ENCODE measurements at places on chromosomes 5 and 9.

- no peak for DNase-seq
Observed at GRCh38 chr9:68508547-68508946, 32.1 kb downstream of the TMEM252 start.

DNA sequence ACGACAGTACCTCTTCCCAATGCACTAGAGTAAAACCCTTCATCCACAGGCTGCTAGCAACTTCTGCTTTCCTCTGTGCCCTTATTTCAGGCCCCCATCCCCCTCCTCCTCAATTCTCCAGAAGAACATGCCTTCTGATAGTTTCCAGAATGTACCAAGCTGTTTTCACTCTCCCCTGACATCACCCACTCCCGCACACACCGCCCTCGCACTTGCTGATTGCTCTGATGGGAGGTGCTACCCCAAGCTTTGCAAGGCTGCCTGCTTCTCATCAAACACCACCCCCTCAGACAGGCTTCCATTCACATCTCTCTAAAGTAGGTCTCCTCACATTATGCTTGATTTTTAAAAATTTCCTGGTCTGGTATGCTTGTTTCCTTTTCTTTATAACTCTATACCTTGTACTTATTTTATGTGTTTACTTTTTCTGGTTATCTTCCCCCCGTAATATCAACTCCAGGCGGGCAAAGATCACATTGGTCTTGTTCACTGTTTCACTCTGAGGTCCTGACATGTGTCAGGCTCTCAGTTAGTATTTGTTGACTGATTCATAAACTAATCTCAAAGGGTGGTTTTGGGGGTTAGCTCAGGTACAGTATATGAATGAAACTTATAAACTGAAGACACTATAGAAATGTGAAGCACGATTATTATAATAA is 91.0 kb upstream of the C9orf72 start:
- DNase-seq = no peak

DNA sequence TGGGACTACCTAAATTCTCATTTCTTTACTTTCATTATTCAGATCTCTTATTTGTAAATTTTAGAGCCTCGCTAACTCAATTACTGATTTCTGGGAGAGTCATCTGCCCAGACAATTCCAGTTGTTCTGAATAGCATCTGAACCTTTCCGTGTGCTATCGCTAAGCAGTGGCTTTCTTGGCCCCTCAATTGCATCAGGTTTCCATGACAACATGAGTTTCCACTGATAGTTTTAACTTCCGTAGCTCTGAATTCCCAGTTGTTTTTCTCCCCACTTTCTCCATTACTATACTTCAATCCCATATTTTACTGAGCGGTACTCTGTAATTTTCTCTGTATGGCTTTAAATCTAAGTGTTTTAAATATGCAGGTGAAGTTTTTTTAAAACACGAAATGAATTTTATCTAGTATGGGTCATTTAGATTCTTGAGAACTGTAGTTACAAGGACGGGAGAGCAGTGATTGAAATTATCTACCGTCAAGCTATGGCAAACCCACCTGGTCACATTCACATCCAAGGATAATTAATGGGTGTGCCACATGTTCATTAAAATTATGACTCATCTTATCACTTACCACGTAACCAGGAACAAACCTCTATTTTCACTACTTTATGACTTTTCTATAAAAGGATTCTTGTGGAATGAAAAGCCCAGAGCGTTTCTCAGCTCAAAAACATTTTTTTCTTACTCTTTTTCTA is 223.5 kb upstream of the PCSK5 start:
- DNase-seq = no peak

DNA sequence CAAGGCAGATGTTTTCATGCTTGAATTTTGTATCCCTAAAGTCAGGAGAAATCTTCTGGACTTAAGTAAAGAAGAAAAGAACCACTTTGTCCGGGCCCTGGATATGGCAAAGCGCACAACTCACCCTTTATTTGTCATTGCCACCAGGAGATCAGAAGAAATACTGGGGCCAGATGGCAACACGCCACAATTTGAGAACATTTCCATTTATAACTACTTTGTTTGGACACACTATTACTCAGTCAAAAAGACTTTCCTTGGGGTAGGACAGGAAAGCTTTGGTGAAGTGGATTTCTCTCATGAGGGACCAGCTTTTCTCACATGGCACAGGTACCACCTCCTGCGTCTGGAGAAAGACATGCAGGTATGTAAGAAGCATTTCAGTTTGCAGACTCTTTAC is 2.3 kb downstream of the TYRP1 start:
- no peak for DNase-seq

- DNase-seq = no peak
Observed at GRCh38 chr5:95393279-95393678, 2.1 kb downstream of the FAM81B start.

DNA sequence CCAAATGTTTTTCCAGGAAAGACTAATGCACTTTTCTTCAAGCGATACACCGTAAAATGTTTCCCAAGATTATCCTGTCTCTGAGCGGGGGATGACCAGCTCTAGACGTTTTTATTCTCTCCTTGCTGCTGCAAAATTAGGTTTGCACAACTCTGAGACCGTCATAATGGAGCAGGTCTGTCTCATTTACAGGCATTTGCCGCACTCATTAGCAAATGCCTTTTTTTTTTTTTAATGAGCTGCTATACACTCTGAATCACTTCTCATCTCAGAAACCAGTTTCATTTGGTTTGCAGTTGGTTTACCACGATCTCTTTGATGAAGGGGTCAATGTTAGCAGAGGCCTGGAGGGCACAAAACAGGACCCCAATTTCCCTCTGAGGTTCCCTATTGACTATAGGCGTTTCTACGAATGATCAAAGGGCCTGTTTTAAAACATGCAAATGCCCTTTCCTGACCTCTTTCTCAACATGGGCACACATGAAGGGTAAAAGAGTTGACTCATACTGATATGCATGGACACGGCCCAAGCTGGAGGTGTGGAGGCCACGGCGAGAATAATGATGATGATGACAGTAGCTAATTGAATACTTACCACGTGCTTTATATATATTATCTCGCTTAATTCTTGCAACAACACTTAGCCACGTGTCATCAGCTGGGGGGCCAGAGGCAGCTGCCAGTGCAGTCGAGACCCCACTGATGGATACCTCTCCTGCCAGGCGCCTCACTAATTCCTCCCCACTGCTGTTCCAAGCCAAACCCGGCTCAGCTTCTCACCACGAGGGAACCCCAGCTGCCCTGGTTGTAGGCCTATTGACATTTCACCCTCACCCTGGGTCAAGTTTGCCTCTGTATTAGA is 89.9 kb upstream of the PTCH1 start:
- DNase-seq = no peak

GRCh38 chr5:179799644-179799973 is 5.8 kb downstream of the LTC4S start:
- no peak for DNase-seq

- DNase-seq = no peak
Observed at GRCh38 chr9:78830301-78830700, 533.4 kb downstream of the PSAT1 start.

DNA sequence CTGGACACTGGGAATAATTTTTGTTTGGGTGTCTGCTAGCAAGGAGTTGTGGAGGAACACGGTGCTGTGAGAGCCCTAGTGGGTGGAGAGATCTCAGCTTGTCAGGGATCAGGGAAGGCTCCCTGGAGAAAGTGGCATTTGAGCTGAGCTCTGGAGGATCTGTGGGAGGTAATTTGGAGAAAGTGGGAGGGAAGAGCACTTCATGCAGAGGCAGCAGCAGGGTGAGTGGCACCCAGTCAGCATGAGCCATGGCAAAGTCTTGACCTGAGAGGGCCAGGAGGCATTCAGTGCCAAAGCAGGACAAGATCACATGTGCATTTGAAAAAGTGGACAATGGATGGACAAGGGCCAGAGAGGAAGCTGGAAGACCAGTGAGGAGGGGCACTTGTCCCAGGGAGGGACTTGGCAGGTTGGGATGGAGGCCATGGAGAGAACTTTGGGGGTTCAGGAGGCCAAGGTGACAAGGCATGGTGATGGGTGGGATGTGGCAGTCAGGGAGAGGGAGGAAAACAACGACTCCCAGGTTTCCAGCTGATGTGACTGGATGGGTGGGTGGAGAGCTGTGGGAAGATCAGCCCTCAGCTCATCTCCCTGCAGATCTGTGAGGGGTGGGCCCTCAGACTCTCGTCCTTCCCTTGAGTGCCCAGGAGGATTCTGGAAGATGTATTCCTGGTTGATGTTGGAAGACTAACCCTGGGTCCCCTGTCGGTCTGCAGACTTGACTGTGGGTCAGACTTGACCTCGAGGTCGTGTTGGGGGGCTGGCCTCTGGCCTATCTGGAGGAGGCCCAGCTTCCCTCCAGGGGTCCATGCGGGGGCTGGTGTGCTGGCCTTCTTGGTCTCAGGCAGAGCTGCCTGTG is 68.9 kb upstream of the PITX1 start:
- no peak for DNase-seq

GRCh38 chr9:746661-747434 is 94.6 kb upstream of the DMRT1 start:
- no peak for DNase-seq

DNA sequence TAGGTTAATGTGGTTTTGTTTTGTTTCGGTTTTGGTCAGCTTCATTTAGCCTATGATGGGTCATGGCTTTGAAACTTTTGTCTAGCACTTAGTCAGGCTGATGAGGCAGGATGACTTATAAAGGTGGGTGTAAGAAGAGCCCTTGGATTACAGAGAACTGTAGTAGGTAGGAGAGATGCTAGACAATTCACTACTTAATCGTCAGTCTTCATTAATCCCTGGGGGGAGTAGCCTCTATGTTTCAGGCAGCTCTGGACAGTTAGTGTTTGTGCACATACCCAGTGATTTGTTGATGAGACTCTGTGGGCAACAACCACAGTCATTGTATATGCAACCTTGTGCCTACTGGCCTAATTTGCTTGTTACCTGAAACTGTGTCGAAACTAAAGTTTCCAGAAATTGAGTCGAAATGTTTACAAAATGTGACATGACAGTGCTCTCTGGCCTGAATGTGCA is 113.3 kb downstream of the MTREX start:
- DNase-seq = no peak

DNA sequence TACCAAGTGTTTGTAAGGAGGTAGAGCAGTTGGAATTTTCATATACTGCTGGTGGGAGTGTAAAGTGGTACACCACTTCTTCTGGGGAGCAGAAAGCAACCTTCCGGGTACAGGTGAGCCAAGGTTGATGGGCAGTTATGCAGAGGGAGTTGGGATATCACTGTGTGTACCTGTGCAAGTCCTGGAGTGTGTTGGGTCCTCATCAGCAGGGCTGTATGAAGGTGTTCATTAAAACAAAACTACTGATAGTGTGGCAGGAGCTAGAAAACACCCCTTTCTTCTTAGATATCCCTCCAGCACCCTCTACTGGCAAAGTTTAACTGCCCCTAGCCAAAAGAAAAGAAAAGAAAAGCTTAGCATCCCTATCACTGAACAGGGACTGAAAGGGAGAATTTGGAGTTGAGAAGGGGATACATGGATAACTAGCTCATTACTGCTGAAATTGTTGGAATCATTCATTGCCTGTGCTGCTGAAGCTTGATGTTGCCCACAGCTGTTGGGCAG is 10.7 kb downstream of the MARCHF6 start:
- DNase-seq = no peak

GRCh38 chr9:37290366-37290939 is 132.0 kb upstream of the GRHPR start:
- DNase-seq = no peak

DNA sequence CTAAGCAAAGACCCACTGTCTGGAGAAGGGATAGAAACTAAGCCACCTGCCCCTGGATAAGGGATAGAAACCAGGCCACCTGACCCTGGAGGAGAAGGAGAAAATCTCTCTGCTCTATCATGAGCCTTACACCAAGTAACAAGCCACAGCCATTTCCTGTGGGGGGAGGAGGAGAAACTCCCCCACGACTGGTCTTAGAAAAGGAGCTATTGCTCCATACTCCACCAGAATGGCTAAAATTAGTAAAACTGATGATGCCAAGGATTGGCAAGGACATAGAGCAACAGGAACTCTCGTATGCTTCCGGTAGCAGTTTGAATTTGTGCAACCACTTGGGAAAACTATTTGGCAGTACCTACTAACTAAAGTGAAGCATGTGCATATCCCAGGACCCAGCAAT is 70.8 kb downstream of the ACTL7B start:
- DNase-seq = no peak

GRCh38 chr9:126293522-126293889 is 33.1 kb upstream of the MVB12B start:
- no peak for DNase-seq

DNA sequence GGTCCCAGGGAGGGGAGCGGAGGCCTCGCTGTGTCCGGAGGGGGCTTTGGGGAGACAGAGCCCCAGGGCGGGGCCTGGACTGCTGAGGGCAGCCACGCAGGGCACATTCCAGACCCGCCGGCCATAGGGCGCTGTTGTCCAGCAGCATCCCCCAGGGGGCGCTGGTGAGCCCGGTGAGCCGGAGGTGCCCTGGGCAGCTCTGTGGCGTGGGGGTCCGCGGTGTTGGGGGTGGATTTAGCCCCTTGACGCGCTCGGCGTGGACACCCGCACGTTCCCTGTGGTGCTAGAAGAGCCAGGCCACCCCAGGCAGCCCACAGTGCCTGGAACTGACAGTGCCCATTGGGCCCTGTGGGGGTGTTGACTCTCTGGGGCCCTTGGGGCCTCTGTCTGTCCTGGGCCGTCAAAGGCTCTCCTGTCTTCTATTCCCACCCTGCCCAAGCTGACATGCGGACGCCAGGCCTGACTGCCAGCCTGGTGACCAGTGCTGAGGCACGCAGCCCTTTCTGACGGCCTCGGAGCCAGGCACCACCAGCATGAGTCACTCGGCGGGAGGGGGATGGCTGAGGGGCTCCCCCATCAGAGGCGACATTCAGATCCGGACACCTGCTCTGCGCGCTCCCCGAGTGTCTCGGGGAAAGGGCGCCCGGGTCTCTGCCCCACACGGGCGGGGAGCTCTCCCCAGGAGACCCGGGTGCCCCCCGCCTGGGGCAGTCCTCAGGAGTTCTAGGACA is 23.9 kb downstream of the TPPP start:
- DNase-seq = no peak

DNA sequence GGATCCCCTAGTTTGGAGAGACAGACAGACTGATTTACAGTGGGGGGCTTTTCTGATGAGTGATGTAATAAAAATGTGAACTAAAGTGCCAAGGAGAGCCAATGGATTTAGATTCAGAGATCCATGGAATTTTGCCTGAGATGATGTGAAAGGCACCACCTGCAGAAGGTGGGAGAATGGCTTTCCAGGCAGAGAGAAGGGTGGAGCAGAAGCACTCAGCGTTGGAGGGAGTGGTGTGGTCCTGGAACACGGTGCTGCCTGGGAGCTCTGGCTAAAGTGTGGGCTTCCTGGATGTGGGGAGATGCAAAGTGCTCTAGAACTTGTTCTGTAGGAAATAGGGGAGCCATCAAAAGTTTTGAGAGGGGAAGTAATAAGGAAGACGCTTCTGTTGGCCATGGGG is 57.0 kb downstream of the IQGAP2 start:
- no peak for DNase-seq

DNA sequence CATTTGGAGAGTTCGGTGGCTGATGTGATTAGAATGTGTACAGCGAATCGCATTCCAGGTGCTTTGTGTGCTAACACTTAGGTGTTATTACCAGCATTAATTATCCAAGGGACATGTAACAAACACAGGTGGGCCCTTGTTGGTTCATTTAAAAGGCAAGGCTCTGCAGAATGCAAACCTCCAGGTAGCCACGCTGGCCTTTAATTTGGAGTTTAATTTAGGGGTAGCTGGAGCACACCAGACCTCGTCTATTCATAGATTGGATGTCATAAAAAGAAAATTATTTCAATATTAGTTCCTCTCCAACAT is 191.1 kb downstream of the MAT2B start:
- no peak for DNase-seq

Data from Panc1 (cell line).